ENCODE measurements at places on chromosomes 12 and 14. TPM values are rescaled to one million over a fixed set of nuclear protein-coding genes. Genes with fewer than 3 reads are reported as not detected.

GRCh38 chr12:5309654-5310053 is 122.3 kb upstream of the NTF3 start:
- no peak overlapping the region for H3K27ac ChIP-seq
- H3K4me1 ChIP-seq: peaks cover 13% of the 10 kb centered on the region
- H3K36me3 ChIP-seq: no peaks in the 10 kb centered on the region
- no peak overlapping the region for H3K4me3 ChIP-seq
- DNase-seq: no peak
- H3K27me3 ChIP-seq: peaks cover 25% of the 10 kb centered on the region

GRCh38 chr12:44217146-44217883 is 381.4 kb downstream of the TMEM117 start:
- H3K27me3 ChIP-seq: no peaks in the 10 kb centered on the region
- H3K36me3 ChIP-seq: peaks cover 9% of the 10 kb centered on the region
- H3K27ac ChIP-seq: no peak overlapping the region
- DNase-seq: no peak

DNA sequence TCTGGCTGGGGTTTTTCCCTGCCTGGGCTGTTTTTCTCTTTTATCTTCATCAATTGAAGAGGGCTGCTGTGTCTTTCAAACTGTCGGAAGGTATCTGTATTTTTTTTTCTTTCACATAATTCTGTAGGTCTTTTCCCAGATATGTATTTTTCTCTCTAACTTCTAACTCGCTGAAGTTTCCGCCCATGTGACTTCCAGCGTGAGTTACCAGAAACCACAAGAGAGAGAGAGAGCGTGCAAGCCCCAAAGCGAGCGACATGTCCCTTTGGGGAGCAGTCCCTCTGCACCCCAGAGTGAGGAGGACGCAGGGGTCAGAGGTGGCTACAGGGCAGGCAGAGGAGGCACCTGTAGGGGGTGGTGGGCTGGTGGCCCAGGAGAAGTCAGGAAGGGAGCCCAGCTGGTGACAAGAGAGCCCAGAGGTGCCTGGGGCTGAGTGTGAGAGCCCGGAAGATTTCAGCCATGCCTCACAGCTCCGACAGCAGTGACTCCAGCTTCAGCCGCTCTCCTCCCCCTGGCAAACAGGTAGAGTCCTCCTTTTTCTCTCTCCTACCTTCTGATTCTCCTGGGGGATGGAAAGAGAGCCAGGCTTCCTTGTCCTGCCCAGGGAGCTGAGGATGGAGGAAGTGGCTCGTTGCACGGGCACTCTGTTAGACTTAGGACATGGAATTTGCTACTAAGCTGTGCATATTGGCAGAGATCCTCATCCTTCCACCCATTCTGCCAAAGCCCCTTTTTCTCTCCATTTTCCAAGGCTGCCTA is at the start of gene BATF:
Gene BATF, plus strand, starts transcription at position 246 of the 759 bp plus-strand sequence. Its CDS starts 214 bp downstream, at position 460.
- peaks cover 22% of the 10 kb centered on the region for H3K4me1 ChIP-seq
- no peak for DNase-seq
- no peaks in the 10 kb centered on the region for H3K27me3 ChIP-seq
- H3K36me3 ChIP-seq: no peaks in the 10 kb centered on the region

DNA sequence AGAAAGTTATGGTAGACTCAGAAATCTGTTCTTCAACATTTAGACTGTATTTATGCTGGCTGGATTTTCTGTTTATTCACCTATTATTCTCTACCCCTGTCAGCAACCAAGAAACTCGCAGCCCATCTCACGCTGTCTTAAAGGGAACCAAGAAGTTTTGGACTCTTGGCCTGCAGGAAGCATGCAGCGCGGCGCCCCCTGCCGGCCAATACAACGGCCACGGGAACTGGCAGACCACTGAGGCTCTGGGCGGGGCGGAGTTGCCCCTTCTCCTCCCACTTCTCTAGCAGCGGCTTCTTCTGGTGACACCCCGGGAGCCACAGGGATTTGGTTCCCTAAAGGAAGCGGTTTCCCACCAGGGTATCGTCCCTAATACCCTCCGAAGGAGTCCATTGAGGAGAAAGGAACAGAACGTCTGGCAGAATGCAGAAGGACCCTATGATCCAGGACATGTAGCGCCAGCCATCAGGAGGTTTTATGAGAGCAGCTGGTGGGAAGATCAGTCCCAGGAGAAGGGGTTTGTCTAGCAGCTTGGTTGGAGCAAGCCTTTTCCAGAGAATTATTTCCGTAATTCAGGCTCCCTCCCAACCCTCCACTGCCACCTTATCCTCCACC is 21.0 kb upstream of the RNASE2 start:
- peaks cover 2% of the 10 kb centered on the region for H3K36me3 ChIP-seq
- no peak overlapping the region for H3K4me3 ChIP-seq
- no peaks in the 10 kb centered on the region for H3K4me1 ChIP-seq
- H3K27ac ChIP-seq: no peak overlapping the region
- H3K27me3 ChIP-seq: peaks cover 11% of the 10 kb centered on the region
- peak; percentile 39 for DNase-seq

DNA sequence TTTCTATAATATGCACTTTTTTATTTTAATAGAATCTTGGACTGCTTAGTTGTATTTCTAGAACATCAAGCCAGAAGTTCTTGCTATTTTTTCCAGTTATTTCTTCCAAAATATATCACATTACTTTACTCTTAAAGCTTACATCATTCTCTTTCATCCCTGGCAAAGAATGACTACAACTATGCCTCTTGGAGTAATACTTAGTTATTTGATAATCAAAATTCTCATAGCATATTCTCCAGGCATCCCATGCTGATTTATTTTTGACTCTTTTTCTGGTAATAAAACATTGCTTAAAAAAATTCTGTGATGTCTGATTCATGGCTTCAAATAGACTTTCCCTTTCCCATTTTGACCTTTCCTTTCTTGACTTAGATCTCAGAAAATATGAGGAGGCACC is 118.7 kb upstream of the TSPAN8 start:
- no peak overlapping the region for H3K27ac ChIP-seq
- H3K36me3 ChIP-seq: no peaks in the 10 kb centered on the region
- DNase-seq: no peak
- H3K4me1 ChIP-seq: no peaks in the 10 kb centered on the region
- H3K27me3 ChIP-seq: peaks cover 4% of the 10 kb centered on the region

DNA sequence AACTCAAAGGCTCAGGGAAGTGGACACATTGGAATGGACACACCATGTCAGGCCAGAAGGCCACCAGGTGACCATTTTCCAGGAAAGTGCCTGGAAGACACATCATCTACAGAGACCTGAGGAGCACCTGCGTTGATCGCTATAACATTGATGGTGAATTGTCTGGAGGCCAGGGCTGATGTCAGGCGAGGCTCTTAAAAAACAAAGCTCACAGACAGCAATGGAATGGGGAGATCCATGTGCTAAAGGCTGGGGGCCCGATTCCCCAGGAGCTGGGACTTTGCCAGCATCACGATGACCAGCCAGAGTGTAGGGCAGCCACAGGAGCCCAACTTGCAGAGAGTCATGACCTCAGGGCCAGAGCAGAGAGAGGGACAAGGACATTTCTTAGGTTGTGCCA is 30.3 kb downstream of the DIO3 start:
- H3K4me3 ChIP-seq: no peak overlapping the region
- no peak overlapping the region for H3K27ac ChIP-seq
- no peaks in the 10 kb centered on the region for H3K27me3 ChIP-seq
- DNase-seq: no peak
- no peaks in the 10 kb centered on the region for H3K36me3 ChIP-seq

DNA sequence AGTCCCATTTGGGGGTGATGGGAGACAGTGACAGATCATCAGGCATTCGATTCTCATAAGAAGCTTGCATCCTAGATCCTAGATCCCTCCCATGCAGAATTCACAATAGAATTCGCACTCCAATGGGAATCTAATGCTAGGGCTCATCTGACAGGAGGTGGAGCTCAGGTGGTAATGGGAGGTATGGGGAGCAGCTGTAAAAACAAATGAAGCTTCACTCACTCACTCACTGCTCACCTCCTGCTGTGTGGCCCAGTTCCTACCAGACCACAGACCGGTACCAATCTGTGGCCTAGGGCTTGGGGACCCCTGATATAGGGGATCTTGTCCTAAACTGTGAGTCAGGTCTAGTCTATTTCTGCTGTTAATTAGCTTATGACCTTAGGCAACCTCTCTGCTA is 40.1 kb upstream of the EPS8 start:
- no peak overlapping the region for H3K4me3 ChIP-seq
- H3K4me1 ChIP-seq: peaks cover 24% of the 10 kb centered on the region
- H3K27me3 ChIP-seq: no peaks in the 10 kb centered on the region
- H3K36me3 ChIP-seq: no peaks in the 10 kb centered on the region

DNA sequence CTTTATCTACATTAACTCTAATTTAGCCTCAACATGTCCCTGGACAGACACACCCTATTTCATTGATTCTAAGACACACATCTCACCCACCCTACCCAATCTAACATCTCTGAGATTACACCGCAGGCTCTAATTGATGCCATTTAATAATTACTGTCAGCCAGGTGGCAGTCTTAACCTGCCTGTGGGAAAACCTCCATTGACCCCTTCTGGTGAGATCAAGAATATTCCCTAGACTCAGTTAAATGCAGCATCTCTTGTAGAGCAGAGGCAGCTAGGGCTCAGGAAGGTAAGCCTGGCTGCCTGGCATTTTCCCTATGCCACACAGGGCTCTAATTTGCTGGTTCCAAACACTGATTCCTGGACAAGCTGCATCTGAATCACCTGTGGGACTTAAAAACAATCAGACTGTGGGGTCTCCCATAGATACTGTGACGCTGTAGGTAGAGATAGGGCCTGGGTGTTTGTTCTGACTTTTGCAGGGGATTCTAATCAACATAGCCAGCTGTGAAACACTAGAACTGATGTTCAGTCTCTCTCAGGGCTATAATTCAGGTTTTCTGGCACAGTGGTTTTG is 14.3 kb downstream of the MCRS1 start:
- DNase-seq: no peak
- peaks cover 9% of the 10 kb centered on the region for H3K36me3 ChIP-seq
- H3K27ac ChIP-seq: no peak overlapping the region
- peaks cover 3% of the 10 kb centered on the region for H3K4me1 ChIP-seq
- H3K4me3 ChIP-seq: no peak overlapping the region

DNA sequence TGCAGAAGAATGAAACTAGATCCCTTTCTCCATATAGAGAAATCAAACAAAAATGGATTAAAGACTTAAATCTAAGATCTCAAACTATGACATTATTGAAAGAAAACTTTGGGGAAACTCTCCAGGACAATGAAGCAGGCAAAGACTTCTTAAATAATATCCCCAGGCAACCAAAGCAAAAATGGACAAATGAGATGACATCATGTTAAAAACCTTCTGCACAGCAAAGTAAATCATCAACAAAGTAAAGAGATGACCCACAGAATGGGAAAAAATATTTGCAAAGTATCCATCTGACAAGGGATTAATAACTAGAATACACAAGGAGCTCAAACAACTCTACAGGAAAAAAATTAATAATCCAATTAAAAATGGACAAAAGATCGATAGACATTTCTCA is 101.0 kb downstream of the RALGAPA1 start:
- no peak for DNase-seq
- H3K4me3 ChIP-seq: no peak overlapping the region
- peaks cover 66% of the 10 kb centered on the region for H3K36me3 ChIP-seq

DNA sequence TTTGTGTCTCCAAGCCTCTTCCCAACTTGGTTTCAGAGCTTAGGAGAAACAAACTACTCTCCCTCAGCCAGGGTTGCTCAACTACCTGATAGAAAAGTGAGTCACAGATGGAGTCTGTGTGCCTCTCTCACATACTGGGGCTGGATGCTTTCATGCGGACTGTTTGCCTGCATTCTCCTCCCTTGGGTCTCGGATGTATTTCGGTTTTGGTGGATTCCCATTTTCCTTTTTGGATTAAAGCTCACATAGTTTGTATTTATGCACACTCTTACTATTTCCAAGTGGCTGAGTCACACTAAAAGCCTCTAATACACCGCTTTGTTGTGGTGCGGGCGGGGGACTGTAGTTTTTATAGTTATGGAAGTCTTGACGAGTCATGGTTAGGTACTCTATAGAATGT is 505.4 kb downstream of the LRFN5 start:
- no peaks in the 10 kb centered on the region for H3K4me1 ChIP-seq
- no peak for DNase-seq
- H3K27me3 ChIP-seq: no peaks in the 10 kb centered on the region
- no peak overlapping the region for H3K4me3 ChIP-seq
- H3K27ac ChIP-seq: no peak overlapping the region
- peaks cover 20% of the 10 kb centered on the region for H3K36me3 ChIP-seq

DNA sequence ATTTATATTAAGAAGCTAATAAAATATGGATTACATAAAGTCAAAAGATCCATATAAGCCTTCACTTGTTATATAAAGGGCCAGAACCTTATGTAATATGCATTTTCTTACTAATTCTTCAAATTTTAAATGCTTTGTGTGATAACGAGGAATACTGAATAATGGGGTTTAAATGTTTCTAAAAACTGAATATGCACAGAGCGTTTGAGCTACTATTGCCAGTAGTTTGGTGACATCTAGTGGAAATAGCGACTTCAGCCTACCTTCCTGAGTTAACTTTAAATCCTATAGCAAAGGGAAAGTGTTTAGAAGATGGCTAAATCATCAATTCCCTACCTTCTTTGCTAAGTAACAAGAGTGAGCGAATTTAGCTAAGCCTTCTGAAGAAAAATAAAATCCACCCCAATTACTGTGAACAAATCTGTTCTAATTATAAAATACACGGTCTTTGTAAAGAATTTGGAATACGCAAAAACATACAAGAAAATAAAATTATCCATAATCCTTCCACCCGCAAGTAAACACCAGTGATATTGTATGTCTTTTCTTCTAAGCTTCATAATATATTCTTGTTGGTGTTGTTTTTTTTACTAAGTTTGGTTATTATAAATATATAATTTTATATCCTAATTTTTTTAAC is 115.5 kb upstream of the G2E3 start:
- H3K4me1 ChIP-seq: peaks cover 4% of the 10 kb centered on the region
- no peak for DNase-seq
- no peak overlapping the region for H3K27ac ChIP-seq
- no peak overlapping the region for H3K4me3 ChIP-seq
- H3K36me3 ChIP-seq: no peaks in the 10 kb centered on the region
- peaks cover 8% of the 10 kb centered on the region for H3K27me3 ChIP-seq

- peaks cover 45% of the 10 kb centered on the region for H3K4me1 ChIP-seq
- no peak overlapping the region for H3K4me3 ChIP-seq
- peaks cover 15% of the 10 kb centered on the region for H3K36me3 ChIP-seq
- DNase-seq: no peak
These were observed 10.7 kb downstream of the GPRC5A start for GRCh38 chr12:12902036-12902435.

Gene FAM90A1
- total RNA-seq: 0.09 TPM

Gene DEGS2
- 2.1 TPM for total RNA-seq

Gene POTEM
- not detected for total RNA-seq

Gene PCED1B
- 2.8 TPM for total RNA-seq

Gene NFATC4
- total RNA-seq: 298 TPM

Data from mesothelial cell of epicardium (in vitro differentiated cells).